ENCODE measurements at places on chromosomes 16 and 17.

GRCh38 chr17:728911-729310 lies 3.5 kb upstream of the TLCD3A start:
- DNase-seq: no peak

DNA sequence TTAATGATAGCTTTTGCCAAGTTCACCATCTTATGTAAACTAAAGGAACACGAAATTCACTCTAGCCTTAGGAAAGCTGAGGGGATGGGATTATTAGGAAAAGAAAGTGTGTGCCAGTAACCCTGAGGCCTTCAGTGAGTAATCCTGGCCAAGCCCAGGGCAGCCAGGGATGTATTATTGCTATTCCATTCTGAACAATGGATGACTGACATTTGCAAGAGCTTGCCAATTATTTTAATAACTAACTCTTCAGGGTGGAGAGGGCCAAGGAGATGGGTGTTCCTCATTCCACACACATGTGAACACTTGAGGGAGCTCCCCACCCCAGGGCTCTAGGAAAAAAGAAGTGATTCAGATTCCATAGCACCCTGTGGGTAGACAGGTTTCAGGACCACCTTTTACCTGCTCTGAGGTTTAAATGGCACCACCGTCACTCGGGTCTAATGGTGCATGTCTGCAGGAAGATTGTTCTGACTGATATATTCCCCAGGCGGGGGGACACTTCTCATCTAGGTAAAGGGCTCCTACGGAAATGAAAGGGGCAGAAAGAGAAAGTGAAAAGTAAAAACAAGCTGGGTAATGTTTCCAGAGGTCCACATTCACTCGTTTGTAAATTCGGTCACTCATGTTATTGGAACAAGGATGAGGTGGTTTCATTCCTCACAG lies 41.5 kb downstream of the TK2 start:
- no peak for DNase-seq

- no peak for DNase-seq
Measured at GRCh38 chr16:81720973-81721906, 57.9 kb upstream of the PLCG2 start.

- no peak for DNase-seq
Measured at GRCh38 chr17:60845012-60845411, 167.4 kb downstream of the BCAS3 start.

- DNase-seq: no peak
Measured at GRCh38 chr16:66750279-66751052, 943 bp downstream of the DYNC1LI2 start.

GRCh38 chr16:29641561-29641960 lies 21.5 kb upstream of the SPN start:
- DNase-seq: no peak

DNA sequence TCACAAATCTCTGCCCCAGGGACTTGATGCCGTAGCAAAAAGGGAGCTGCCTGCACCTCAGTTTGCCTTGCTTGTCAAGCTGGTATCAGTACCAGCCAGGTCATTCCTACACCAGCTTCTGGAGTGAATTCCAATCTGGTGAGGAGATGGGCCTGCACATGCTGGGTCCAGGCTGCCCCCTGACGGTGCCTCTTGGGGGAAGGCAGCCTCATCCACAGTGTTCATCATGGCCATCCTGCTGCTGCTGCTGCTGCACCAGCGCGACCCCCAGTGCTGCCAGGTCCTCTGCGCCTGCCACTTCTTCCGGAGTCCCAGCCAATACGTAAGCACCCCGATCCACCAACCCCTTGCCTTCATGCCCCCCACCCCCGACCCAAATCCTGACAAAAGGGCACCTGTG lies 8.3 kb downstream of the MRPL27 start:
- no peak for DNase-seq

DNA sequence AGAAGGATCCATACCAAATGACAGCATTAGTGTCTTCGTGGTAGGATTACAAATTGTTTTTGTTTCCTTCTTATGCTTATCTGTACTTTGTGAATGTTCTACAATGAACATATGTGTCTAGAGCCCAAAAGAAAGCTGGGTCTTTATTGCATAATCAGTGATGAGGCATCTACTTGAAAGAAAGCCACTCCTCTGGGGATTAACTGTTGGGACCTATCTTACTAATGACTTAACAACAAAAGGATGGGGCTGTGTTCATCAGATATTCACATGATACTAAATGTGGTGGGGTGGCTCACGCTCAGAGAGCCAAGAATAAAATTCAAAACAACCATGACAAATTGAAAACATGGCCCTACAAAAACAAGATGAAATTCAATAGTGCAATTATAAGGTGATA lies 160.2 kb downstream of the RGS9 start:
- no peak for DNase-seq

DNA sequence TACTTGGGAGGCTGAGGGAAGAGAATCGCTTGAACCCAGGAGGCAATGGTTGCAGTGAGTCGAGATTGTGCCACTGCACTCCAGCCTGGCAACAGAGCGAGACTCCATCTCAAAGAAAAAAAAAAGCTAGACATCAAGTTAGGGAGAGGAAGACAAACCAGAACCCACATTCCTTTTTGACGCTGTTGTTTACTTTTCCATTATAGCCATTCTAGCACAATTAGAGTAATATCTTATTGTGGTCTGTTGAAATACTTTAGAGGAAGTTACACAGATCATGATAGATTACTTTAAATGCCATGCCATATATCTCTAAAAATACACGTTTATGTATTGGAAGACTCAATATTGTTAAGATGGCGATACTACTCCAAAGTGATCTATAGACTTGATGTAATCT lies 16.5 kb upstream of the ABCC1 start:
- no peak for DNase-seq

DNA sequence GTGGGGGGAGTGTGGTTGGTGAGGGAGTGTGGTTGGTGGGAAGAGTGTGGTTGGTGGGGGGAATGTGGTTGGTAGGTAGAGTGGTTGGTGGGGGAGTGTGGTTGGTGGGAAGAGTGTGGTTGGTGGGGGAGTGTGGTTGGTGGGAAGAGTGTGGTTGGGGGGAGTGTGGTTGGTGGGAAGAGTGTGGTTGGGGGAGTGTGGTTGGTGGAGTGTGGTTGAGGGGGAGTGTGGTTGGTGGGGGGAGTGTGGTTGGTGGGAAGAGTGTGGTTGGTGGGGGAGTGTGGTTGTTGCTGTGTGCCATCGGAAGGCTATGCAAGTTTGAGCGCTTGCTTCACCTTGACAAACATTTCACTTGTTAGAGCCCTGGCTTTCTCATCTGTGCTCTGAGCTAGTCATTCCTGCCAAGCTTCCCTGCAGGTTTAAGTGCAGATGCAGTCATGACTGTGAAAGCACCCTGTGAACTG lies 20.1 kb downstream of the MINK1 start:
- peak; percentile 32 for DNase-seq

- DNase-seq: no peak
Measured at GRCh38 chr17:67481808-67482207, 104.7 kb downstream of the PITPNC1 start.

DNA sequence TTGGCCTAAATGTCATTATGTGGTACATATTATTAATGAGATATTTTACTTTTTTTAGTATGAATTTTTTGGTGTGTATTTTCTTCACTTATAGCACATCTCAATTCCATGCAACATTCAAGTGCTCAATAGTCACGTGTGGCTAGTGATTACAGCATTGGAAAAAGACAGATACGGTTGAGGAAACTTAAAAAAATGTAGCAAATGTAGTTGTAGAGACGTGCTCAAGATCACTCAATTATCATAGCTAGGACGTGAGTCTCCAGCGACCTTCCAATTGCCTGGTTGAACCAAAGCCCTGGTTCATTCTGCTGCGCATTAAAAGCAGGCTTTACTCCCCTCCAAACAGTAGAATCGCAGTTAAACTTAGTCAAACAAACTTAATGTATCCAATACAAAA lies 1.2 kb upstream of the LIG3 start:
- no peak for DNase-seq

DNA sequence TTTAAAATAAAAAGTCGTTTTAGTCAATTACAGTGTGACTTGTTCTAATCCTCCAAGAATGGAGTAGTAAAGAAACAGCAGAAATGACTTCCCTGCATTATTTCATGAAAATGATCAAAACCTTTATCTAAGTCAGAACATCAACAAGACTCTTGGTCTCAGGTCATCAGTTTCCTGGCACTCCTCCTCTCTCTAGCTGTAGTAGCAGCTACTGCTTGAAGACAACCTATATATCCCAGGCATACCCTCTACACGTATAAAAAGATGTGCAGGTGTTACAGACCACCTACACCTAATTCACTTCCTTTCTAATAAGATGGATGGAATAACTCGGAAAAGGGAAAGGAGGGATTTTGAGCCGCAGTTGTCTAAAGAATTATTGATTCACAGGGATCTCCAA lies 1.6 kb upstream of the FBF1 start:
- no peak for DNase-seq

DNA sequence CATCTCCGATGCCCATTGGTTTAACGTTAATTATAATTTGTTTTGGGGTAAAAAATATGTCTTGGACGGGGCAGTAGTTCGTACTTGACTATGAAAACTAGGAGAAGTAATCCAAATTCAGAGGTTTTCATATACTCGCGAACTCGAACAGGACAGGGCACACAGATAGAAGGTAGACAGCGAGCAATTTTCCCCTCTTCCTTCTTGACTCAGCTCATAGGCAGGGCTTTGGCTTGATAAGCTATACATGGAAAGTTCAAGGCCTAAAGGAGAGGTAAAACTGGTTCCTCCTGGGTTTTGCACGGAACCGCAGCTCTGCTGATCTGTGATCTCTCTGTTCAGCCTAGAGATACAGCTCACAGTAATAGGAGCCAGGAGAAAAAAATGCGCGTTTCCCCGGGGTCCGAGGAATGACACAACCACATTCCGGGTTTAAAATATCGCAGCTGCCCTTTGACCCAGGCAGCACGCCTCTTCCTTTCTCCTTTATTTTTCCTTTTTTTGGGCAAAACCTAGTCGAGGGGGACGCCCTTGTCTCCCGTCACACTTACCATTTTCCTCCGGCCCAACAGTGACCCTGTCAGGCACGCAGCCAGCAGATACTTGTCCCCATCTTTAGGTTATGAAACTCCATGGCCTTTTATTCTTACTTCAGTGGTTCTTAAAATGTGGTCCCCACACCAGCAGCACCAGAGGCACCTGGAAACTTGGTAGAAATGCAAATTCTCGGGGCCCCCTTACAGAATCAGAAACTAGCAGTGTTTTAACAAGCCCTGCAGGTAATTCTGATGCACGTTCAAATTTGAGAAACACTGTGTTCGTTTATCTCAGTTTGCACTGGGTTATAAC lies 1.7 kb upstream of the LASP1 start:
- no peak for DNase-seq

DNA sequence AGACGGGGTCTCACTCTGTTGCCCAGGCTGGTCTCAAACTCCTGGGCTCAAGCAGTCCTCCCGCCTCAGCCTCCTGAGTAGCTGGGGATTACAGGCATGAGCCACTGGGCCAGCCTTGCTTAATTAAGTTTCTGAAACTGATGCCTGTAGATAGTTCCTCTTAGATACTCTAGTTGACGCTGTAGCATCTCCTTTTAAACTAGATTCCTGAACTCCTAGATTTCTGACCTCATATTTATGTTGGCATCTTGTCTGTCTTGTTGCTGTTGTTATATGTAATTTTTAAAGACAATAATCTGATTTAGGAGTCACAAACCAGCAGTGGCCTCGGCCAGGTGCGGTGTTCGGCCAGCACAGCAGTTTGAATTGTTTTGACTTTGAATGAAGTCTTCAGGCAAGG lies 37.5 kb downstream of the DHRS7B start:
- no peak for DNase-seq

DNA sequence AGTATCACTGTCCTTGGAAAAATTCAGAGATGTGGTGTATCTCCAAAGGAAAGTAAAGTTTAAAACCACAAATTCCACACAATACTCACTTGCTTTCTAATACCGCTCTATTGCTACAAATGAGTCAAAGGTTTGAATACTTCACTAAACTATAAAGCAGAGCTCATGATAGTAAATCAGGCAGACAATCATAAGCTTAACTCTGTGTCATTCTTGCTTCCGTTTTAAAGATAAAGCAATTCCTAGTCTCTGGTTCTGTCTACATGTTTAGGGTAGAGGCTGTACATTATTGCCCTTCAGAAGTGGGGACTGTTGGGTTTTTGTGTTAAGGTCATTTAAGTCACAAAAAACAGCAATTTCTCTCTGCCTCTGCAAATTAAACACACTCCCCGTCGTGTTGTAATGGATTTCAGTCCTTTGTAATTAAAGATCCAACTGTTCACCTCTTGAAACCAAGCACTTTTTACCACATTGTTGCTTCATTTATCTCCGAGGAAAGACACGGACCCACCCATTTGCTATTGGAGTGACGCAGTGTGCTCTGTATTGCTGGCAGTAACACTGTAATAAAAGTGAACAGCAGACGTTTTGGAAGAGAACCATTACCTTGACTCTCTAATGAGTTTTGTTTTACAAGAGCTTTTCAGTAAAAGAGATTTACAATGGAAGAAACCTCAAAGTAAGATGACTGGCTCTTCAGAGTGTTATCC lies 83.1 kb upstream of the CNTNAP4 start:
- no peak for DNase-seq

DNA sequence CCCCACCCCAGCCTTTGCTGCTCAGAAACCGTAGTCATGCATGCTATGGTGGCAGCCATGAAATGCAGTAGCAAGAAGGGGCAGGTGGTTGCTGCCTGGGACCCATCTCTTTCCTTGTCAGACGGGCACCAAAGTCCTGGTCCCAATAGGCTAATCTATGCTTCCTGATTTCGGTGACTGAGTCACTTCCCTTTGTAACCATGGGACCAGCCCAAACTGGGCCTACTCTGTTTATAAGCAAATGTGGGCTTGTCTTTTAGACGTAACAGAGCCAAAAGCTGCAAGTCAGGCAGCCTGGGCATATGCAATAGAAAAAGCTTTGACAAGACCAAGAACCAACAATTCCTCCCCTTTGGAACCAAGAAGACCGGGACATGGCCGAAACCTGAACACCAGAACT lies 99.1 kb upstream of the RBBP6 start:
- no peak for DNase-seq

- peak; percentile 52 for DNase-seq
Measured at GRCh38 chr17:75587675-75588595, at the start of gene MYO15B. Gene MYO15B, plus strand, starts transcription at chr17:75587800. Its CDS starts 258 bp downstream, at chr17:75588058.

DNA sequence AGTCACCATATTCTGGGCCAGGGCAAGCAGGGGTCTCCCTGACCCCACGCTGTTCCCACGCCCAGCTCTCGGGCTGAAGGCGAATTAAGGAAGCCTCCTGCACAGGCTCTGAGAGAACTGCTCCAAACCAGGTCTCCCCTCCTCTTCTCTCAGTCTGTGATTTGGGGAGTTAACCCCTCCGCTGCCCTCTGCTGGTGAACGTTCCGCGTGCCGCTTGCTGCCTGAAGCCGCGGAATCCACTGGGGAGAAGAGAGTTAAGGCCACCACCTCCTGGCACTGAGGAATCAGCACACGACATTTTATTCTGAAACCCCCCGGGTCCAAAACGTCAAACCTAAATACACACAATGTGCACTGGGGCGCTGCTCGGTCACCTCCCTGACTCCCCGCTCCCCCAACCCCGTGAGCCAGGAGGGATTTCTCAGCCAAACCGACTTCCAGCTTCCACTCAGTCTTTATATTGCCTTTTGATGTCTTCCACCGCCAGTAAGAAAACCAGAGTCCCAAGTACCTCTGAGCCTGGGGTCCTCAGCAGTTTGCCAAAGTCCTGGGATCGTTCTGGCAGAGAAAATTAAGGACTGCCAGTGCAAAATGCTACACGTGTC lies 54.4 kb upstream of the RCVRN start:
- DNase-seq: no peak
